ENCODE measurements at places on chromosomes 2 and 18.

DNA sequence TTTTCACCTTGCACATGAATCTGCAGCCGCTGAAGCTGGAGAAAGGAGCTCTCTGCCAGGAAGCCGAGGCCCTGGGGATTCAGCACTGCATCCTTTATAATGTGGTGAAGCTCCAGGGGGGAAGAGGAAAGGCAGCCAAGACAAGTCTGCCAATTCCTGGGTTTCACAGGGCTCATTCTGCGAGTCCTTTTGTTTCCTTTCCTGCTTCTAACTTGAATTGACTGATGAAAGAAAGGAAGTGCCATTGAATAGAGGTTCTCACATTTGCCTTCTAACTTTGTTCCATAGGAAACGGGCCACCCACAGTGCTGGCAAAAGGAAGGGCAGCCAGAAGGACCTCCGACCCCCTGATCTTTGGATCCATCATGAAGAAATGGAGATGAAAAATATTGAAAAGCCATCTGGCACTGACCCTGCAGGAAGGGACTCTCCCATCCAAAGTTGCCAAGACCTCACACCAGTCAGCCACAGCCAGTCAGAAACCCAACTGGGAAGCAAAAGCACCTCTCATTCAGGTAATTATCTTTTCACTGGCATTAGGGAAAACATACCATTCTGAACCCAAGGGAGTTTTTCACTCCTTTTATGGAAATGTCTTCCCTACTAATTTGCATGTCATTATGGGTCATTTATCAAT, 765.4 kb downstream of the MBD2 start:
- H3K36me3 ChIP-seq, result no peaks in the 10 kb centered on the region
- H3K27me3 ChIP-seq, result no peaks in the 10 kb centered on the region
- no peak overlapping the region for H3K27ac ChIP-seq

- H3K27me3 ChIP-seq, result peaks cover 95% of the 10 kb centered on the region
- H3K27ac ChIP-seq, result peak overlapping the region; percentile 64
These were observed 800 bp downstream of the HOXD13 start for GRCh38 chr2:176093145-176093897.

GRCh38 chr18:36211612-36212065, 24.3 kb downstream of the MOCOS start:
- H3K27ac ChIP-seq, result no peak overlapping the region
- H3K4me3 ChIP-seq, result no peak overlapping the region
- H3K27me3 ChIP-seq, result peaks cover 36% of the 10 kb centered on the region
- no peaks in the 10 kb centered on the region for H3K4me1 ChIP-seq
- H3K36me3 ChIP-seq, result no peaks in the 10 kb centered on the region

DNA sequence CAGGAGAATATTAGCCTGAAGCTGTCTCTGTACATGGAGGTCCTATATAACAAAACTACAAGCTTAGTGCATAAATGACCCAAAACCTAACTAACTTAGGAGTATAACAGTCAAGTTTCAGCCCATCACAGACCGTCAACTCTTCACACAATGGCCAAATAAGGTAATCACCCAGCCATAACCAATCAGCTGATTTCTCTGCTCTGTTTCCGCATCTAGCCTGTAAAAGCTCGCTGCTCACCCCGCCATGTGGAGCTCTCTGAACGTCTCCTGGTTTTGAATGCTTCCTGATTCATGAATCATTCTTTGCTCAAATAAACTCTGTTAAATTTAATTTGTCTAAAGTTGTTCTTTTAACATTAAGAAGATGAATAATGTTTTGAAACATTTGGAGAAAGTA, 593.6 kb downstream of the TMX3 start:
- no peaks in the 10 kb centered on the region for H3K36me3 ChIP-seq
- no peak for DNase-seq
- no peaks in the 10 kb centered on the region for H3K4me1 ChIP-seq

GRCh38 chr2:83364264-83364663, 1094.8 kb downstream of the SUCLG1 start:
- no peaks in the 10 kb centered on the region for H3K4me1 ChIP-seq
- no peaks in the 10 kb centered on the region for H3K27me3 ChIP-seq
- DNase-seq, result no peak
- no peaks in the 10 kb centered on the region for H3K36me3 ChIP-seq
- no peak overlapping the region for H3K27ac ChIP-seq

DNA sequence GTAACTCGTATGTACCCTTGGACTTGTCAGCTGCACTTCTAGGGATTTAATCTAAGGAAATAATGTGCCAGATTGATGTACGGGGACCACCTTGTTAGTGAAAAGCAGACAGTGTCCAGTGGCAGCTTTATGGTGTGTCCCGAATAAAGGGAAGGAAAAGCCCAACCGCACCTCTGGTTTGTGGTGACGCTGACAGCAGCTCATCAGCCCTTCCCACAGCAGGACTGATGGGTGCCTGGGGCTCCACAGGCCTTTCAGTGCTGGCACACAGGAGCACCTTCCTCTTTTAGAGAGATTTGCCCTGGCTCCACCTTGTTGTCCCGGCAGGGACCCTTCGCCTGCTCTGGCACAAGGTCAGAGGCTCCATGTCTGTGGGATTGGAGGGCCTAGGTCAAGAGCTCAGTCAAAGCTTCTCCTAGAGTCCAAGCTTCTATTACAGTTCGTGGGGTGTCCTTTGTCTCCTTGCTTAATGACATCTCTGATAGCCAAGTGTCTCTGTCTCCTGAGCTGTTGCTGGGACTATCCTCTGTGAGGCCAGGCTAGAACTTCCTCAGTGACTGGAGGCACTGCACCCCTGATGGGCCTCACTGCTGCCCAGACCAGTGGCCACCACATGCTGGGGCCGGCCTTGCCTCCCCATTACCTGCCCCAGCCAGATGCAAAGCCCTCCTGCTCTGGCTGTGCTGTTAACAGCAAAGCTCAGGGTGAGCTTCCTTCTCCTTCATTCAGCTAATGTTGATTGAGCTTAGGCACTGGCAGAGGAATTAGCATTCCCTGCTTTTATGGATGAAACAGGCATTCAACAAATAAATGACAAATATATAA, 33.0 kb upstream of the SCLY start:
- peaks cover 13% of the 10 kb centered on the region for H3K36me3 ChIP-seq
- no peak for DNase-seq
- H3K27ac ChIP-seq, result no peak overlapping the region
- H3K27me3 ChIP-seq, result no peaks in the 10 kb centered on the region

DNA sequence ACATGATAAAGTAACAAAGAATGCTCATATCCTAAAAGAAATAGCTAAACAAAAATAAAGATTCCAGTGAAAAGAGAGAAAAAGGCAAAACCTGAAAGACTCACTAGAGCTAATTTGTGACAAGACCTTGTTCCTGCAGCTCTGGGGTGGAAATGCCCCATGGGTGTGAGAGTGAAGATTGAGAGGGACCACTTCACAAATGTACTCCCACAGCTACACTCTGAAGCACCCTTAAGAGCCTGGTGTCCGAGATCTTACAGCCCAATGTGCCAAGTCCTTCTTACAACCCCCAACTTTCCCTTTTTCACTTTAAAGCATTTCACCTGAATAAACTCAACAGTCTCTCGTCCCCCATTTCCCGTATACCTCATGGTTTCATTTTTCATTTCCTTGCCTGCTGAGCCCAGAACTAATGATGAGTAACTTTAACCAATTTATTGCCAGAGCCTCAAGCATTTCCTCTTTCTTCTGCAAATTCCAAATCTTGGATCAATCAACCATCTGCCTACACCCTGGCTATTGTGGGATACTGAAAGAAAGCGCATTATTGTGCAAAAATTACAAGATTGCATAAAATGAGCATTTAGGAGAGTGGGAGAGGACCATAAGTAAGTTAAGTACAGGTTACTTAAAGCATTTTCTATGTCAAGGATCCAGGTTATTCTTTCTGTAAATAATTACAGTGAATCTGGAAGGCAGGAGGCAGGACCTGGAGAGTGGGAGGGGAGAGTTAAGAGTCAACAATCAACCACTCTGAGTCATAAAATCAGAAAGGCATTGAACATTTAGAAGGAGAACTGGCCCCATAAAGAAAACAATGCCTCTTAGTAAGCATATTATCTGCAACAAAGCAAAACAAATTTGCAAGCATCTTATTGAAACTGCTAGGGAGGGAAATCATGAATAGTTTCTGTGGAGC, 804.4 kb upstream of the CELF4 start:
- H3K4me1 ChIP-seq, result no peaks in the 10 kb centered on the region
- no peak overlapping the region for H3K4me3 ChIP-seq
- no peaks in the 10 kb centered on the region for H3K27me3 ChIP-seq
- no peak for DNase-seq
- H3K27ac ChIP-seq, result no peak overlapping the region

DNA sequence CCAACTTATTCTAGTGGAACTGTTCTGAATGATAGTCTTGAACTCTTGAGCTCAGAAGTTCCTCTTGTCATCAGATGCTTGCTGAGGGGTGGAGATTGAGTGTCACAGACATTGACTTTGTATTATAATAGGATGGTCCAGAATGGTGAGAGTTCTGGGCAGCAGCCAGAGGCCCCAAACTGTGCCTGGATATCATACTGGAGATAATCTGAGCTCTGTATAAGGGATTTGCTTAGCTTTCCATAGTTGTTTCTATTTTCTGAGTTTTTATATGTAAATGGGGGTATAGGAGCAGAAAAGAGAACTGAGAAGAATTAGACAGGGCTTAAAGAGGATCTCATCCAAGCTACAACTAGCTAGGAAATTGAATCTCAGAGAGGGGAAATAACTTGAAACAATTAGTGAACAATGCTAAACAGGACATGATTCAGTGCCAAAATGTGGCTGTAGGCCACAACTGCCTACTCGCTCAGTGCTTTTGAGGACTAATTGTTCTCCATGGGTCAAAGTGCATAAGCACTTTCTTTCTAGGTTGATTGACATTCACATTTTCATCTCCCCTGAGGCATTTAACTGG, 10.1 kb upstream of the LCLAT1 start:
- H3K27ac ChIP-seq, result peak overlapping the region; percentile 39
- no peaks in the 10 kb centered on the region for H3K27me3 ChIP-seq
- no peak for DNase-seq
- H3K4me1 ChIP-seq, result peaks cover 9% of the 10 kb centered on the region
- no peaks in the 10 kb centered on the region for H3K36me3 ChIP-seq

GRCh38 chr18:50451100-50451842, 76.4 kb downstream of the SKA1 start:
- peaks cover 53% of the 10 kb centered on the region for H3K27me3 ChIP-seq
- no peak for DNase-seq
- no peaks in the 10 kb centered on the region for H3K36me3 ChIP-seq
- H3K4me1 ChIP-seq, result no peaks in the 10 kb centered on the region
- H3K27ac ChIP-seq, result no peak overlapping the region
- H3K4me3 ChIP-seq, result no peak overlapping the region

- H3K4me3 ChIP-seq, result no peak overlapping the region
- H3K27me3 ChIP-seq, result peaks cover 28% of the 10 kb centered on the region
- no peaks in the 10 kb centered on the region for H3K4me1 ChIP-seq
- no peak overlapping the region for H3K27ac ChIP-seq
- DNase-seq, result no peak
These were observed 171.5 kb downstream of the INO80D start for GRCh38 chr2:205914213-205915129.

- H3K4me3 ChIP-seq, result no peak overlapping the region
- peaks cover 1% of the 10 kb centered on the region for H3K36me3 ChIP-seq
- DNase-seq, result no peak
- no peak overlapping the region for H3K27ac ChIP-seq
These were observed 13.4 kb downstream of the UBXN2A start for GRCh38 chr2:23953625-23954024.

DNA sequence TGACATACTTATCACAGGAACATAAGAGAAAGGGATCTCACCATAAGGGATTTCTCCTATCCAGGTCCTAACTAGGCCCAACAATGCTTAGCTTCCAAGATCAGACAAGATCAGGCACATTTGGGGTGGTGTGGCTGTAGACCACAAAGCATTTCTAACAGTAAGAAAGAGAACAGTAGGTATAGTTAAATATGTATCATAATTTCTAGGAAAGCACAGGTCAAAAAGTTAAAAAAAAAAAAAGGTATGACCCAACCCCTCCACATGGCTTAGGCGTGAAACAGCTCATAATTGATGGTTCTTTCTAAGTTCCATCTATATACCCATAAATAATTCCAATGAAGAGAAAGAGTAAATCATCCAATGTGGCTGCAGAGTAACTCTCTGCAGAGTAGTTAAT, 6.9 kb downstream of the PRKD3 start:
- no peak overlapping the region for H3K27ac ChIP-seq
- H3K4me3 ChIP-seq, result no peak overlapping the region
- peaks cover 46% of the 10 kb centered on the region for H3K4me1 ChIP-seq
- H3K27me3 ChIP-seq, result no peaks in the 10 kb centered on the region
- H3K36me3 ChIP-seq, result peaks cover 1% of the 10 kb centered on the region

Data from central memory CD8-positive, alpha-beta T cell (primary cell).